T-helper 2 cell treated with Interferon-gamma antibody and Interleukin-4, amounts not matched to agents 5 μg/mL and 100 μg/mL, for 36 hours (primary cell): ENCODE measurements at places on chromosomes 3 and 15.

GRCh38 chr3:86913160-86913559, 77.8 kb downstream of the VGLL3 start:
- DNase-seq: no peak

DNA sequence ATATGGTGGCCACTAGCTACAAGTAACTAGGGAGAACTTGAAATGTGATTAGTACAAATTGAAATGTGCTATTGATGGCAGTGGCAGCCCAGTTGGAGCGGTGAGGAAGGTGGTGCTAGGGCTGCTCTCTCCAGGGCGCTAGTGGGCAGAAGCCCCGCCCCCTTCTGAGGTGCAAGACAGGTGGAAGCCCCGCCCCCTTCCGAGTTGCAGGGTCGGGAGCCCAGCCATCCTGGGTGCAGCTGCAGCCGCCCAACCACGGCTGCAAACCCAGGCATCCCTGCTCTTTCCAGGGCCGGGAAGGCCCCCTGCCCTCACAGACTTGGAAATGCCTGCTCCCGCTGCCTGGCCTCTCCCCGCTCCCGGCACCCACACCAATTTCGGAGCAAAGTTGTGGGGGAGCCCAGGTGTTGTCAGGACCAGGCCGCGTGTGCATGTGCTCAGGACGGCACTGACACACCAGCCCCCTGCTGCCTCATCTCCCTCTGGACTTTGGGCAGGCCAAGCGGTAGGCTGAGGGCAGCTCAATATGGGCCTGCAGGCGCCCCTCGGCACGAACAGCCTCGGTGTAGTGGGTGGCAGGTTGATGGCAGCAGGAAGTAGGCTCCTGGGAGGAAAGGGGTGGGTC, 10.0 kb downstream of the ATR start:
- no peak for DNase-seq

DNA sequence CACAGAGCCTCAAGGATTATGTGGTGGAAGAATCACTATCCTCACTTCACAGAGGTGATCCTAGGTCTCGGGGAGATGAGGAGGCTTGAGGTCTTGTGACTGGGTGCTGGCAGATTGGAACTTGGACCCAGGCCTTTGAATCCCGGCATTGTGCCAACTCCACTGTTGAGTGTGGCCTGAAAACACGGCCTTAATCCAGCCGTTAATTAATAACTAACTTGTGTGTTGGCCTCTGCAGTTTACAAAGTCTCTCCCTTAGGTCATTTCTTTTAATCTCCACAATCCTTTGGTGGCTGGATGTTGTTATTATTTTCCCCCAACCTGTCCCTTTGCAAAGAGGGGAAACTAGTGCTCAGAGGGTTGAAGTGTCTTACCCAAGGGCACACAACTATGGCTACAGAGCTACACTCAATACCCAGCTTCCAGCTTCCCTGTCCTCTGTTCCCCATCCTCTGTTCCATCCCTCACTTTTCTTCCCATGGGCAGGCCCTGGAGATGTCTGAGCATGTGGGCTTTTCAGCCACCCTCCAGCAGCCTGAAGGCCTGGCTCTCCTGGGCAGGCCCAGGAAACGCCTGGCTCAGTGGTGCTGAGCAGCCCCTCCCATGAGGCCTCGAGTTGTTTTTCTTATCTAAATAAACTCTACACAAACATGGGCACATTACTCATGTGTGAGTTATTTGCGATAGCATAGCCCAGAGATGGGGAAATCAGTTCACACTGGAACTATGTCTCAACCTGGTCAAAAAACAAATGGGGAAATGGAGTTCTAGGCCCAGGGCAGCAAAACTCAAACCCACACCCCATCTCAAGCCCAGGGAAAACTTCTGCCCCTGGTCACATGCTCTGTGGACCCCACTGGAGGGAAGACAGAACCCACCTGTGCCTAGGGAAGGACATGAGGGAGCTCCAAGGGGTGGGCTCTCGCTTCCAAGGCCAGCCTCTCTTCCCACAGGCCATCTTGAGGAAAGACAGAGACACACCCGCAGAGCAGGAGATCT, 16.8 kb upstream of the SMAD3 start:
- DNase-seq: no peak

- DNase-seq: no peak
These were observed 420.3 kb upstream of the PDZRN3 start for GRCh38 chr3:74045000-74045399.

DNA sequence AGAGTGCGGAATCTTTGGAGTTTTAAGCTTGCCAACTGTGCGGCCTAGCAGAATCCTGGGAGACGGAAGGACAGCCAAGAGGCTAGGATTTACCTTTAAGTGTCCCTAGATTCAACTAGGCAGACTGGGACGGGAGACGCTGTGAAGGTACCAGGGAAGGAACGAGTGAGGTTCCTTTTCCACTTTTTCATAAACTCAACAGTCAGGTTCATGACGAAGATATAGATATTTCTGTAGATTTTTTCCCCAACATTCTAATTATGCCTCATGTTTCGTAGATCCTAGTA, 564 bp upstream of the GABPB1 start:
- DNase-seq: no peak

DNA sequence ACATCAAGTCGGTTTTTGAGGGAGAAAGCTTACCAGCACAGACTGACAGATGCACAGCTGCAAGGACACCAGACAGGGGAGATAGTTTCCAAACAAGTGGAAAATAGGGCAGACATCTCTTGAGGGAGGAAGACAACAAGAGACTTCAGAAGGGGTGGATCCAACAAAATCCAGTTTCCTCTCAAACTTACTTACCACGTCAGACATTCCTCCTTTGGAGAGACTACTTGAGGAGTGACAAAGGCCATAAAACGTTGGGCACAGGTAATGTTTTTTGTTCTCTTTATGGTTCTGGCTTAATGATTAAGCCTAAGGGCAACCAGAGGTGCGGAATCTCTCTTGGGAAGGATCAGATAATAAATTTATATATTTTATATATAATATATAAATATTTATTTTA, 76.1 kb downstream of the CD200 start:
- DNase-seq: no peak

- DNase-seq: no peak
These were observed 89.5 kb downstream of the RAD18 start for GRCh38 chr3:8873740-8874139.

DNA sequence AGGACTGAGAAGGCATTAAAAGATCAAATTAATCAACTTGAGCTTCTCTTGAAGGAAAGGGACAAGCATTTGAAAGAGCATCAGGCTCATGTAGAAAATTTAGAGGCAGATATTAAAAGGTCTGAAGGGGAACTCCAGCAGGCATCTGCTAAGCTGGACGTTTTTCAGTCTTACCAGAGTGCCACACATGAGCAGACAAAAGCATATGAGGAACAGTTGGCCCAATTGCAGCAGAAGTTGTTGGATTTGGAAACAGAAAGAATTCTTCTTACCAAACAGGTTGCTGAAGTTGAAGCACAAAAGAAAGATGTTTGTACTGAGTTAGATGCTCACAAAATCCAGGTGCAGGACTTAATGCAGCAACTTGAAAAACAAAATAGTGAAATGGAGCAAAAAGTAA, 149.7 kb upstream of the LRRFIP2 start:
- no peak for DNase-seq

- DNase-seq: no peak
These were observed 67.0 kb downstream of the CLDN11 start for GRCh38 chr3:170485696-170486095.

GRCh38 chr3:174488527-174488926, 370.6 kb upstream of the NAALADL2 start:
- no peak for DNase-seq

- DNase-seq: no peak
These were observed 424.8 kb downstream of the LPP start for GRCh38 chr3:188578576-188579363.

DNA sequence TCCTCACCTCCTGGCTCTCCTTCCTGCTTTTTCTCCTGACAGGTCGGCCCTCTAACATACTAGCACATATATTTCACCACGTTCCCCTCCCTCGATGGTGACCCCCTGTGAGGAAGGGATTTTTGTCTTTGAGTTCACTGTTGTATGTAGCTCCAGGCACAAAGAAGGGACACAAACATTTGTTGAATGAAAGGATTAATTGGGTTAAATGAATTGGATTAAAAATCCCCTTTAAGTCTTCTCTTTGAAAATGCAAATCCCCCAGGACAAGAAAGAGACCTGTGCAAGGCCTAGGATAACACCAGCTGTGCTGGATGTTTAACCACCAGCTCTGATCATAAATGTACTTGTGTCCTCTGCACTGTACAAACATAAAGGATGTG, 3.3 kb downstream of the CALML4 start:
- DNase-seq: no peak

DNA sequence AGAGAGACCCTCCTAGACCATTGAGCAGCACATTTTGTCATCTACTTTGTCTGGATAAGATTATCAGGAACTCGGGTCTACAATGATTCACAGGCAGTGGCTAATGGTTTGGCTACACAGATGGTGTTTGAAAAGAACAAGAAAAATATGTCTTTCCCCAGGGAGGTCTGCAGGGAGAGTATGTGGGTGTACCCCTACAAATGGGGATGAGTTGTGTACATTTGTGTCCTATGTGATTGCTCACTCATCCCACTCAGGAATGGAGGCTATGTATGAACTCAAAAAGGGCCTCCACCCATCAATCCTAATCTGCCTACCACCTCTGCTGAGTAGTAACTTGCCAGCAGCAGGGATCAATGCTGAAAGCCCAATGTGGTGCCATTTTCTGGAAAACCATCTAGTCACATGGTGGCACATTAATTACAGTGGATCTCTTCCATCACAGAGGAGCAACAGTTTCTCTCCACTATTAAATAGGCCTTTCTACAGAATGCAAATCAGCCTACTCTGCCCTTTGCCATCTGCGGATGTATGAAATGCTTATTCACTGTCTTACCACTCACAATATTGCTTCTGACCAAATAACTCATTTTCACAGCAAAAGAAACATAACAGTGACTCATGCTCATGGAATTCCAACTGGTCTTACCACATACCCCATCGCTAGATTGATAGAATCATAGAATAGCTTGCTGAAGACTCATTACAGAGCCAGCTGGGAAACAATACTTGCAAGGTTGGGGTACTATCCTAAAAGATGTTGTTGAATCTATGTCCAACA, 48.3 kb upstream of the TRIM42 start:
- DNase-seq: no peak

DNA sequence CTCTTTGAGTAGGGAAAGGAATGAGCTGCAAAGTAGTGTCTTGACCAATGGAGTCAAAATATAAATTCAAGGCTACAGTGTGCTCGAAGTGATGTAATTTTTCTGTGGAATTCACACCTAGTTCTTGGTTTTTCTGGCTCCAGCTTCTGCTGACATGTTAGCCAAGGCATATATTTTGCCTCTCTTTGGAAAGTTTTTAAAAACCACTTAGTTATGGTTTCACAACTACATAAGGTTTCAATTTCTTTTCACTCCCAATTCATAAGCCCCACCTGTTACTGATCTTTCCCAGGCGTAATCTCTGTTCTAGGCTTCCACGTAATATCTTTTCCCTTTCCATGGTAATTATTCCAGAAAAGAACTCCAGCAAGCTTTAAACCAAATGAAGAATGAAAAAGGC, 46.9 kb downstream of the GADL1 start:
- DNase-seq: no peak

DNA sequence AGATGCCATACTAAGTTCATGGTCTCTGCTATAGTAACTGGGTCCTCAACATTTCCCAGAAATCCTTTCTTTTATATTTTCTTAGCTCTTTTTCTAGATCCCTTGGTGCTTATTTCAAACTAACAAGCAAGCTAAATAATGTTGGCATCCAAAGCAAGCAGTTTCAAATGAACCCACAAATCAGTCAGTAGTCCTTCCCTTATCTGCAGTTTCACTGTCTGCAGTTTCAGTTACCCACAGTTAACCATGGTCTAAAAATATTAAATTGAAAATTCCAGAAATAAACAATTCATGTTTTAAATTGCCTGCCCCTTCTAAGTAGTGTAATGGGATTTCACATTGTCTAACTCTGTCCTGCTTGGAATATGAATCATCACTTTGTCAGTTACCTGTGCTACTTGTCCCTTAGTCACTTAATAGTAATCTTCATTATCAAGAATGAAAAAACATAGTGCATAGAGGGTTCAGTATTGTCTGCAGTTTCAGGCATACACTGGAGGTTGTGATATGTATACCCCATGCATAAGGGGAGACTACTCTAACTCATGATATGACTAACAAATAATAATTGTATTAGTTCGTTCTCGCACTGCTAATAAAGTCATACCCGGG, 633.7 kb downstream of the MECOM start:
- DNase-seq: no peak

DNA sequence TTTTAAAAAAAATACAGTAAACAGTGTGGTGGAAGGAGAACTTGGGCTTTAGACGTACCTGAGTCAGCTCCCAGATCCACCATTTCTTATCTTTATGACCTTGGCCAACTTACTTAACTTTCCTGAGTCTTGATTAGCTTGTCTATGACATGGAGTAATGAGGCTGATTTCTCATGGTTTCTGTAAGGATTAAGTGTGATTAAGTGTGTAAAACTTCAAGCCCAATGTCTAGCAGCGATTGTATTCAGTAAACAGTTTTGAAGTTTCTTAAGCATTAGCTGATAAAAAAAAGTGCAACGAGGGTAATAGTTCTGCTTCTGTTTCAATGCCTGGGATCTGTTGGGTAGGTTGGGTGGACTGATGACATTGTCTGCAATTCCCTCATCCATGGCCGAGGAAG, 10.8 kb downstream of the TRPM1 start:
- no peak for DNase-seq

- no peak for DNase-seq
These were observed 23.2 kb downstream of the CFAP92 start for GRCh38 chr3:128970740-128971047.

DNA sequence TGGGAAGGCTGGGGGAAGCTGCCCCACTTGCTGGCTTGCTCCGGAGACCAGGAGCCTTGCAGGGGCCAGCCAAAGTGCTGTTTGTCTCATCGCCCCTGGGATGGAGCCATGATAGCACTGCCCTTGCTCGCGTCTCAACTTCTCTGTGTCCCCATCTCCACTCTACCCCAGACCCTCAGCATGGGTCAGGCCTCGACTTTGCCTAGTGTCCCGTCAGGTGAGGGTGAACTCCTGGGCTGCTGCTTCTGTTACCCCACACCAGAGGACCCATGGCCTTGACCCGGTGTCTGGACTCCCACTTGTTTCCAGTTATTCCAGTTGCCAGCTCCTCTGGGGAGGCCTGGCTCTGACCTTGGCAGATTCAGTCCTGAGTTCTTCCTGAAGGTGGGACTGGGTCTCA, 36.5 kb upstream of the DUSP7 start:
- no peak for DNase-seq

DNA sequence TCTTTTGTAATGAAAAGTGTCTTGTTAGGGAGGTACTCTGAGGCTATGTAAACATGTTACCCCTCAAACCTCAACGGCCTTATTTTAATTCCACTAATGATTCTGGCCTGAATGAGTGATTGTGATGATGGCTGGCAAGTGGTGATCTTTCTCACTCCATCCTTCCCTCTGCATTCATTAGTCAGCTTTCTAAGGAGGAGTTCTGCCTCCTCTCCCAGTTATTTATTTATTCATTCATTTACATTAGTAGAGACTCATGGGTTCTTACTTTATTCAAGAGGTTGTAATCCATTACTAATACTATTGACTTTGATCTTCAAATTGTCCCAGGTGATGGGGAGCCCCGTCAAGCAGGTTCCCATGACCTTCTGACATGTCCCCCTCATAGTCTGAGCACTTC, 35.3 kb downstream of the GNB5 start:
- no peak for DNase-seq
